ENCODE measurements at places on chromosomes 5 and 9.

GRCh38 chr5:172603251-172603806 lies 37.7 kb upstream of the NEURL1B start:
- no peak for DNase-seq

- no peak for DNase-seq
These were observed 71.5 kb upstream of the RPS23 start for GRCh38 chr5:82349652-82350051.

GRCh38 chr5:61273279-61273975 lies 58.6 kb upstream of the ZSWIM6 start:
- DNase-seq, result no peak

DNA sequence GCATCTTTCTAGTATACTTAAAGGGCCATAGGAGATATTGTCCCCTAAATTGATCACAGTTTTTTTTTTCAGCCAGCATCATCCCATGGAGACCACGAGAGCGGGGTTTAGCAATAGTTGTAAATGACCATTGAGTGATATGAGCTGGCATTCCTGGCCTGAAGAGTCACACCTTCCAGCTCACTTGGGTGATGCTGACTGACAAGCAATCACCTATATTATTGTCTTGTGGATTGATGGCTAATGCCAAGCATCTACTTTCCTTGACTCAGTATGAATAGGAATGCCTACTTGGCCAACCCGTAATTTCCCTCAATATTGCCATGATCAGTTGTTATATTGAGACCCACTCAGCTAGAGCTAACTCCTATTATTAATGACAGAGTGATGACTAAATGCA lies 70.5 kb downstream of the ADAMTSL1 start:
- DNase-seq, result no peak

DNA sequence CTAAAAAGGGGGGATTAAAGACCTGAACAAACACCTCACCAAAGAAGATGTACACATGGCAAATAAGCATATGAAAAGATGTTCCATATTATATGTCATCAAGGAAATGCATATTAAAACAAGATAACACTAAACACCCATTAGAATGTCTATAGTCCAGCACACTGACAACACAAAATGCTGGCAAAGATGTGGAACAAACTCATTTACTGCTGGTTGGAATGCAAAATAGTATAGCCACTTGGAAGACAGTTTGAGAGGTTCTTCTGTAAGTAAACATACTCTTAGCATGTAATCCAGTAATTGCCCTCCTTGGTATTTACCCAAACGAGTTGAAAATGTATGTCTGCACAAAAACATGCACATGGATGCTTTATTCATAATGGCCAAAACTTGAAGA lies 73.6 kb downstream of the RGMB start:
- DNase-seq, result no peak

DNA sequence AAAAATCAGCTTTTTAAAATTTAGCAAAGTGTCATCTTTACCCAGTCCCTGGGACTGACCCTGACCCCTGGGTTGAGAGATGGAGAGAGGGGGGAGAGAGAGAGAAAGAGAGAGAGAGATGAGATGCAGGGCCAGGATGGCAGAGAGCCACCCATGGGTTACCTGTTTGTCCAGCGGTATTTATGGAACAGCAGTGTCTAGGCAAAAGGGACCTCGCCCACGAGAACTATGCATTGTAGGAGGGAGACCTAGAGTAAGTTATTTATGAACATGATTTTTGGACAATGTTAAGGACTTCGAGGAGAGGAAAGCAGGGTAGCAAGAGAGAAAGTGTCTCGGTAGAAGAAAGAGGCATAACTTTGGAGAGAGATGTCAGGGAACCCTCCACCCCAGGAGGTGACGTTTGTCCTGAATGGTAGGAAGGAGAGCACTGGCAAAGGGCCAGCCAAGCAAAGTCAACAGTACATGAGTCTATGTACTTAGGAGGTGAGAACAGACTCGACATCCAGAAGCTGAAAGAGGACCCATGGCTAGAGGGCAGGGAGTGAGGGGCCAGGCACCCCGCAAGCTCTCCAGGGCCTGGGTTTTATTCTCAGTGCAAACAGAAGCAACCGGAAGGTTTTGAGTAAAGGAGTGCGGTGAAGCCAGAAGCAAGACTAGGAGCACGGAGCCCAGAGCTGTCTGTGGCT lies 30.5 kb upstream of the MSX2 start:
- DNase-seq, result no peak

DNA sequence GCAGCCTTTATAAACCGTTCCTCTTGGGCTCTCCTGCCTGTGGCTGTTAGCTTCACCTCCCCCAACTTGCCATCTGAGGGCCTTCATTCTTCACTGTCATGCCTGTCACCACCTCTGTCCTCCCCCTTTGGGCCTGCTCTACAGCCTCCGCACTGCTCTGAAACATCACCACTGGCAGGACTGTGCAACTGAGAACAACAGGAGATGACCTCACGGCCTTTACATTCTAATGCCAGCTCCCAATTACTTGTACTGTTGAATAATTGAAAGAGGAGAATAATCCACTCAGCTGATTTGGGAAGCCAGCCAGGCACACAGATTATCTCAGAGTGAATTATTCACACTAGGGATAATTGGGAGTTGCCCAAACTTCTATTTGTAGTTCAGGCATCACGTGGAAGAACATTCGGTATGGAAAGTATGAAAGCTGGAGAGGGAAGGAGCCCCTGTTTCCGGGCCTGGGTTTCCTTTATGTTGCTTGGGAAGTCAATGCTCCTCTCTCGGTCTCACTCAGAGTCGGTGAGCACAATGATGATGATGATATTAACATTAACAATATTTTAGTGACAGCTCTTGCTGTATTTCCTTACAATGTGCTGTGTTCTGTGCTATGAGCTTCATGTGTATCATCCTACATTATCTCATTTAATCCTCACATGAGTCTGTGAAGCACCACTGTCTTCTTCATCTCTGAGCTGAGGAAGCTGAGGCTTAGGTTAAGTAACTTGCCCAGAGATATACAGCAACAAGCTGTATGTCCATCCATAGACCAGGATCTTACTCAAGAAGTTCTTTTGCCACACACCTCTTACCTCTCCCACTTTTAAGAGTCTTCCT lies 99.3 kb upstream of the LRRTM2 start:
- no peak for DNase-seq

DNA sequence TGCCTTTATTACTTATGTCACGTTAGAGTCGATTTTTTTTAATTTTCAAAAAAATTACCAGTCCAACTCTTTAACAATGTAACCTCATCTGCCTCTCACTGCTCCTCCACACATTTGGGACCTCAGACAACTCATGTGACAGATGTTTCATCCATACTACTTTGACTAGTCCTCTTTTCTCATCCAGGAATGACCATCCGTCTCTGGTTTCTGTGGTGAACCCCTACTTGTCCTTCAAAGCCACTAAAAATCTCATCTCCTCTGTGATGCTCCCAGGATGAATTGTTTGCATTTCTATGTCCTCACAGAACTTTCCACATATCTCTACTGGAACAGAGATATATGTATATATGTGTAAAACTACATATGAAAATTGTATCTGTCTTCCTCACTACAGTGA lies 149.8 kb upstream of the ZNF462 start:
- DNase-seq, result no peak

GRCh38 chr9:86600291-86600690 lies 246.1 kb upstream of the TUT7 start:
- DNase-seq, result no peak

- DNase-seq, result no peak
These were observed 145.0 kb downstream of the ADCY2 start for GRCh38 chr5:7540736-7541485.

- no peak for DNase-seq
These were observed 68.7 kb downstream of the DENND1A start for GRCh38 chr9:123861086-123861755.

DNA sequence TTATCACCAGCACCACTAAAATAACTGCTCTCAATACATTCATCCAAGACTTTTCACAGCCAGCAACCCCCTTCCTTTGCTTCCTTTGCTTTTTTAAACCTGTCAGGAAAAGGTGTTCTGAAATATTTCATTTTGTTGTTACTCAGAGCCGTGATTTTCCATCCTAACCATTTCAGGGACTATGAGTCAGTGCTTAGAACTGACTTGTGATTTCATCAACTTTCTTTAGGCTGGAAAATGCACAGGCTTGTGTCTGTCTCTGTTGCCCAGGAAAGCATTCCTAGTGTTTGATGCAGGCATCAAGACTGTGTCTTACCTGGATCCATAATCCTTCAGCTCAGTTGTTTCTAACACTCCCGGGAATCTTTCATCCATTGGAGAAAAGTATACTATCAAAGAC lies 805.6 kb downstream of the BRINP1 start:
- DNase-seq, result no peak

- peak; percentile 38 for DNase-seq
These were observed 426.2 kb downstream of the ANXA1 start for GRCh38 chr9:73577848-73578247.

DNA sequence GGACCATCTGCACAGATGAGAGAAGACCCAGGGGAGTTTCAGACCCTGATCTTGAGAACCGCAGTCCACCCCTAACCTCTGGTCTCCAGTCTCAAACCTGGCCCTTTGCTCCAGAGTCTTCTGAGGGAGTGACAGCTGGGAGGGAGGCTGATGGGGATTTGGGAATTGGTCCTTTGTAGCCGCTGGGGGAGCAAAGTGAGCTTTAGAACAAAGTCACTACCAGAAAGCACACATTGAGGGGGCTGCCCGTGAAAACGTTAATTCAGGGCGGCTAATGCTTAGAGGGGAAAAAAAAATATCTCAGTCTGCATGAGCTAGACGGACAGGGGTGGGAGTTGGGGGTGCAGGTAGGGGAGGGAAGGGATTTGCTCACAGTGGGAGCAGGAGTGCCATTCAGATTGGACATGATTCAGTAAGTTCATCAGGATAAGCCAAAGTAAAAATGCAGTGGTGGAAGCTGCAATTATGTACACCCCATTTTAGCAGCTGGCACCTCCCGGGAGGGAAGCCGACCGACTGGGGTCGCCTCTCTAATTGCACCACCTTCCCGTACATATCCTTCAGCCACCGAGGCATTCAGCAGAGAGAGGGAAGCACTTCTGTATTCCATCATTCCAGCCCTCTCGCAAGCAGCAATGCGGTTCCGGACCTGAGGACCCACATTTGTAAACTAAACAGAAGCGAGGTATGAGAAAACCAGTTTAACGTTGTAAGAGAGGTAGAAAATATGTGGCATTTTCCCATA lies 123.4 kb upstream of the RETREG1 start:
- DNase-seq, result no peak

DNA sequence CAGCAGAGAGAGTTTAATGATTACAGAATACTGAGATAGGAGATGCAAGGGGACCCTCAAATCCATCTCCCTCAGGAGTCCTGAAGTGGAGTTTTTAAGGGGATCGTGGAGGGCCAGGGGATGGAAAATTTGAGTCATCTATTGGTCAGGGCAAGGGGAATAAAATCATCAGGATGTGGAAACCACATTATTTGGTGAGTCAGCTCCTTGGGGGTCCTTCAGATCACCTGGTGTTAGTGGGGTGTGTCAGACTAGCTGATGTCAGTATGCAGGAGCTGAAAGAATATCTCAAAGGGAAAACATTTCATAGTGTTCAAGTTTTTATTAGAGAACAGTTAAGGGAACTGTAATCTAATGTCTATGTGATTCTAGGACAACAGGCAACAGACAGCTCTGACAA lies 183.0 kb upstream of the FTMT start:
- DNase-seq, result no peak

GRCh38 chr9:102514541-102514940 lies 480.6 kb upstream of the CYLC2 start:
- DNase-seq, result no peak
